ENCODE measurements at places on chromosomes 6 and 20.

- DNase-seq, result no peak
These were observed 350.8 kb downstream of the RNGTT start for GRCh38 chr6:88612631-88613030.

- no peak for DNase-seq
These were observed 7.7 kb downstream of the CLPSL1 start for GRCh38 chr6:35788423-35788982.

DNA sequence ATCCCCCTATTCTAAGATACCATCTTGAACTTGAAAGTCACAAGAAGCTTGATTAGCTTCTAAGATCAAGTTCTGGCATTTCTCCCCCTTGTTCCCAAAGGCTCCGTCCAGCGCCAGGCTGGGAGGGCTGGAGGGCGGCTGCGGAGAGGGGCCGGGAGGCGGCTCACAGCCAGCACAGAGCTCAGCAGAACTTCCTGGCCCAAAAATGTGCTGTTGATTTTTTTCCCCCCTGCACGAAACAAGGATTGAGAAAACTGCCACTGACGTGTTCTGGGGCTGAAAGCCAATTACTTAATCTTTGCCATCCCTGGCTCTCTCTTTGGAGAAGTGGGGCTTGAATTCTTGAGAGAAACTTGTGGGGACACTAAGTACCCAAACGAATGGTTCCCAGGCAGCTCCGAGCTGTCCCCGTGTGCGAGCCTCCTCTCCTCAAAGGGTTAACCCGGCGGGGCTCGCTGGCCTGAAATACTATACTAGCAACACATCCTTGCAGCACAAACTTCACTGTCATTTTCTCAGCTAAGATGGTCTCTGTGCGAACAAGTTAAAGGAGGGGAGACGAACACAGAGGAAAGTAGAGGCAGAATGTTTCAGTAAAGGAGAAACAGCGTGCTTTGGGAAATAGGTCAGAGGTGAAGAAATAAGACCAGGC lies 452 bp downstream of the TRAF3IP2 start:
- DNase-seq, result peak; percentile 84

- no peak for DNase-seq
These were observed 23.1 kb downstream of the AAR2 start for GRCh38 chr20:36259177-36260061.

- no peak for DNase-seq
These were observed 93.2 kb upstream of the MAN1A1 start for GRCh38 chr6:119442776-119443184.

- DNase-seq, result no peak
These were observed 116.7 kb upstream of the SLC24A3 start for GRCh38 chr20:19095762-19096161.

GRCh38 chr6:129766959-129767728 lies 57.2 kb upstream of the ARHGAP18 start:
- peak; percentile 82 for DNase-seq

DNA sequence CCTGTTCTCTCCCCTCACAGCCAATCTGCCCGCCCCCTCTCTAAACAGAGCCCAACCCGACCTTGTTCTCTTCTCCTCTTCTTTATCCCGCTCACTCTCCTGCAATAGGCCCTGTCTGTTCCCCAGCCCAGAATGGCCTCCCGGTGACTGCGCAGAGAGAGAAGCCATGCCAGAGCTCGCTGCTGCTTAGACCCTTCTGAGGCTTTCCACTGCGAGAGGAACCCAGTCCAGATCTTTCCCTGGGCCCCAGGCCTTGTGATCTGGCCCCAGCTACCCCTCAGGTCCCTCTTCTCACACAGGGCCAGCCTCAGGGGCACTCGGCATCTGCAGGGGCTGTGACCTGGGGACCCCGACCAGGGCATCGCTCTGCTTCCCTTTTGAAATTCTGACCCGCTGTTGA lies 58.1 kb downstream of the TMEM242 start:
- no peak for DNase-seq

DNA sequence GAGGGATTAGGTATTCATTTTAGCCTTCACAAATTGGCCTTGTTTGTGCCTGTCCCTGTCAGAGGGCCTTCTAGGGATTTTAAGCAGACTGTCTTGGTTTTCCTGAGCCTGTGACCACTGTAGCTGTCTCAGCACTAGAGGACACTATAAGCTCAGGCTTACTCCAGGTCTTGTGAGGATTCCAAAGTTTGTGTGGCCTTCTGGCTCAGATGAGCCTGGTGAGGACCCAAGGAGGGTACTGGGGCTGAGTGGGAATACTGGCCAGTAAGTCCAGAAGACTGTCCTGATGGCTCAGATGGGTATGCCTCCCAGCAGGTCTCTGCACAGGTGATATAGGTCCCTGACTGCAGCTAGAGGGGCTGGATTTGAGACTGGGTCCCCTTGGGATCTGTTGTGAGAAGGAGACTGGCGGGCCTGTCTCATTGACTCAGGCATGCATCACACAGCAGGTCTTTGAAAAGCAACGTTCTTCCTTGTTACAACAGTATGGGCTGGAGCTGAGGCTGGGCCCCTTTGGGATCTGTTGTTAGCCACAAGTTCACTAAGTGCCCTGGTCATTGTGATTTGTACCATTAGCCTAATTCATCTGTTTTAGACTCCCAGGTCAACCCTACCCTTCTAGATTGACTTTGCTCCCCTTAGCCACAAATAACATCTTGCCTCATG lies 26.3 kb upstream of the TFB1M start:
- peak; percentile 68 for DNase-seq

DNA sequence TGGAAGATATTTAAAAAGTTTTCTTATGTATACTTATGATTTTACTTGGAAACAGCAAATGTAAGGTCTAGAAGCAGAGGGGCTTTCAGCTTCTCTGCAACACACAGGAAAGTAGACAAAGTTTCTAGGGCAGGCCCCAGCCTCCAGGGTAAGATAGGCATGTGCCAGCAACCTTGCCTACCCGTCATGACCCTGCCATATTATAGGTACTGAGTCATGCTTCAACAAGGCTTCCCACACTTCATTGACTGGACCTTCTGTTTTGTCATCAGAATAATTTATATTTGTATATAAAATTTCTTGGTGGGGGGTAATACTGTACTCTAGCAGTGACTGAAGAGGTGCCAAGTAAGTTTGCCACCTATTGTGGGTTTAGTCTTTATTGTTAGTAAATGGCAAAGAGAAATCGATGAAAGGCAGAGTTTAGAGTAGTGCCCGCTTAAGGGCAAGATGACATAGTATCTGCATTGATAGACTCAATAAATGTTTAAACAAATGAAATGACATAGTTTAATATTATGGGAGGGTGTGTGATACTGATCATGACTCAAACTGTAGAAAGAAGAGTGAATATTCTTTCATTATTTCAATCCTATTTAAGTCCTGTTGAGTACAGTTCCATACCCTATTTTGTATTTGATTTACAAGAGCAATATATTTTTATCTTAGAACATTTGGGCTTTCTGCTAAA lies 95.6 kb downstream of the JARID2 start:
- DNase-seq, result peak; percentile 37

- DNase-seq, result no peak
These were observed 32.1 kb upstream of the BMP6 start for GRCh38 chr6:7693827-7694226.

DNA sequence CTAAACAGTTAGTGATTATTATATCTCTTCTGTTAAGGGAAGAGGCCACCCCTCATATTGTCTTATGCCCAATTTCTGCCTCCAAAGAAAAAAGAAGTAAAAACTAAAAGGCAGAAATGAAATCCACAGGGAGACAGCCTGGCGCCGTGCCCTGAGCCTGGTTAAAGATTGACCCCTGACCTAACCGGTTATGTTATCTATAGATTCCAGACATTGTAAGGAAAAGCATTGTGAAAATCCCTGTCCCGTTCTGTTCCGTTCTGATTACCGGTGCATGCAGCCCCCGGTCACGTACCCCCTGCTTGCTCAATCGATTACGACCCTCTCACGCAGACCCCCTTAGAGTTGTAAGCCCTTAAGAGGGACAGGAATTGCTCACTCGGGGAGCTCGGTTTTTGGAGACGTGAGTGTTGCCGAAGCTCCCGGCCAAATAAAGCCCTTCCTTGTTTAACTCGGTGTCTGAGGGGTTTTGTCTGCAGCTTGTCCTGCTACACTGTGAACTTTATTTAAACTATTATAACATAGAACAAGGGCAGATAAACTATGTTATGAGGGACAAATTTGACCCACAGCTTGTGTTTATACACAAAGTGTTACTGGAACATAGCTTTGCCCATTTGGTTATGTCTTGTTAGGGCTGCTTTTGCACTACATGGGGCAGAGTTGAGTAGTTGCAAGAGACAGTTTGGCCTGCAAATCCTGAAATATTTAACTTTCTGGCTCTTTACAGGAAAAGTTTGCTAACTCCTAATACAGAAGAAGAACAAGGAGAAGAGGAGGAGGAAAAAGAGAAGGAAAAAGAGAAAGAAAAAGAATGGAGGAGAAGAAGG lies 49.6 kb downstream of the CD24 start:
- no peak for DNase-seq

GRCh38 chr6:13024616-13025015 lies 303.7 kb downstream of the TBC1D7 start:
- peak; percentile 57 for DNase-seq

GRCh38 chr20:47656318-47656717 lies 129.0 kb downstream of the SULF2 start:
- DNase-seq, result no peak

DNA sequence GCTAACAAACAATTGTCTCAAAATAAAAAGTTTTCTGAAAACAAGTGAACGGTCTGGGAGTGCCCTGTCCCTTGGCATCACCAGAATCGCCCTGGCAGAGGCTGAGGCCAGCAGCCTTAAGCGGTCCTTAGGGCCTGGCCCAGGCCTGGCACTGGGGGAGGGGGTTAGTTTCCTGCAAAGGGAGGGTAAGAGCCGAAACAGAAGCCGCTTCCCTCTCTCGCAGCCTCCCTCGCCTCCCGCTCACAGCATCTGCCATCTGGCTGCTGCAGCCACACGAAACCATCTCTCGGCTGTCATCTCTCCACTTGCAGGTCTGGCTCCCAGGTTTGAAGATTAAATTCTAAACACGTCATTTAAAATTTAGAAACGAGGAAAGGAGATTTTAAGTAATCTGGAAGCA lies 31.5 kb downstream of the PMEPA1 start:
- no peak for DNase-seq

DNA sequence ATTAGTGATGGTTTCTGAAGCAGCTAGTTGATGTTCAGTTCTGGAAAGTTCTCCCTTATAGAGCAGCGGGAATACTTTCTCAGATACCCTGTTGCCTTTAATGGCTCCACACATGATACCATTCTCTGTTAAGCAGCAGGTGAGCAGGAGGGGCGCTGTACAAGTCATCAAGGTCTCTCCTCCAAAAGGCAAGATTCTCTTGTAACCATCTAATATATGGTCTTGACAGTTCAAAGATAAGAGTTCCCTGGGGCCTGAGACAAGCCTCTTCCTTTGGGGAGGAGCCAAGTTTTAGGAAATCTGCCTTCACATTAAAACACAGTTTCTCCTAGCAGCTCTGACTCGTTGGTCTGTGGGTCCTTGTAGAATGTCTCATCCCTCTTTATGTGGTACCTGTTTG lies 258.2 kb downstream of the QKI start:
- no peak for DNase-seq

DNA sequence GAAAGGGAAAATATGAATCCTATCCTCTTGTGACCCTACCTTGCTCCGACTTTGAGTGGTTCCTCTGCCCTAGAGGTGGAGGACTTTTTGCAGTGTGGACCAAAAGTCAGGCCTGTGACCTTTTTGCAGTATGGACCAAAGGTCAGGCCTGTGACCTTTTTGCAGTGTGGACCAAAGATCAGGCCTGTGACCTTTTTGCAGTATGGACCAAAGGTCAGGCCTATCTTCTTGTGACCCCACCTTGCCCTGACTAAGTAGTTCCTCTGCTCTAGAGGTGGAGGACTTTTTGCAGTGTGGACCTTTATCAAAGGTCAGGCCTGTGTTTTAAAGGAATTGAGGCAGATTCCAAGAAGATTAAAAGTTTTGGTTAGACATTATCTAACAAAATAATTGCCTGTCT lies 10.9 kb upstream of the ERVFRD-1 start:
- no peak for DNase-seq

DNA sequence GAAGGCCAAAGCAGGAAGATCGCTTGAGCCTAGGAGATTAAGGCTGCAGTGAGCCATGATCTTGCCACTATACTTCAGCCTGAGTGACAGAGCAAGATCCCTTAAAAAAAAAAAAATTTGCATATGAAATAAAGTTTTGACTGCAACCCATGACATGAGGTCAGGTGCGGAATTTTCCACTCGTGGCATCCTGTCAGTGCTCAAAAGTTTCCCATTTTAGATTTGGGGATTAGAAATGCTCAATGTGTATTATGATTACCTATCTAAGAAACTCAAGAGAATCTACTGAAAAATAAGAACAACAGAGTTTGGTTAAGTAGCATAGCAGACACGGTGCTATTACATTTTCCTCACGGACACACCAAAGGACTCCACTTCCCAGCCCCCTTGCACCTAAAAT lies 11.7 kb downstream of the SLC23A2 start:
- DNase-seq, result no peak

DNA sequence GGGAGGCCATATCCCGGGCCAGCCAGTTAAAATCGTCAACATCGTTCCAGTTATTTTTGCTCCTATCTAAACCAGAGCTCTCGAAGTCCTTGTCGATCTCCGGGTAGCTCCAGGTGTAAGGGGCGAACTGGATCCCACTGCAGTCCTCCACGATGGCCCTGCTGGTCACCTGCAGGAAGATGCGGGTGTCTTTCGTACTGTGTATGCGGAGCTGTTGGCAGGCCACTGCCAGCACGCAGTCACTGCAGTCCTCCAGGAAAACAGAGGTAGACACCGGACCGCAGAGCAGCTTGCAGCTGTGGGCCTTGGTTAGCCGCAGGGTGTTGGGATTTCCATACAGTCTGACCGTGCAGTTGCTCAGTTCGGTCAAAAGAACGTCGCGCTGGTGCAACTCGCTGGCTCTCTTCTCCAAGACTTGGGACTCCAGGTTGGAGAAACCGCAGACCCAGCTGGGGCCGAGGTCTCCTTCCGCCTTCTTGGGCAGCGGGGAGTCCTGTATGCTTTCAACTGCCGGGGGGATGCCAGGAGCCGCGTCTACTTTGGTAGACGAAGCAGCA lies 742 bp downstream of the TBCC start:
- peak; percentile 19 for DNase-seq

DNA sequence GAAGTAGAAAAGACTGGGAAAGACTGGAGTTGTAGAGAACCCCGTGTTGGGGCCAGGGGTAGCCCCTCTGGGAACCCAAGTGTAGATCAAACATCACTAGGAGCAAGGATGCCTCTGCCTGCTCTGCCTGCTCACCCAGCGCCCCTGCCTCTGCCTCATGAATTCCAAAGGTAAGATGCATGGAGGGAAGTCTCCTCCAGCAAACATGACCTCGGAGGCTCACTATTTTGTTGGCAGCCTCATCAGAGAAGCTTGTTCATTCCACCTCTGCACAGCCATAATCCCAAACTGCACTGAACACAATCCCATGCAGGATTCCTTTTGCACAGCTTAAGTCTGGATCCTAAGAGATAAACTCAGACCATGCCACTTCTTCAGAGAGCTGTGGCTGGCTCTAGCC lies 4.9 kb downstream of the FRS3 start:
- no peak for DNase-seq

- DNase-seq, result no peak
These were observed 16.4 kb downstream of the SEC63 start for GRCh38 chr6:107941627-107942026.

- DNase-seq, result peak; percentile 40
These were observed 4.9 kb upstream of the TMEM242 start for GRCh38 chr6:157328108-157328692.

- no peak for DNase-seq
These were observed 3.7 kb upstream of the ARID1B start for GRCh38 chr6:156773476-156773875.

GRCh38 chr6:37432590-37432915 lies 468 bp upstream of the CMTR1 start:
- no peak for DNase-seq

- DNase-seq, result no peak
These were observed 143.1 kb downstream of the CD164 start for GRCh38 chr6:109239160-109239559.
